Right renal pelvis (tissue), 4 donors: ENCODE measurements at places on chromosomes 7 and 10.

GRCh38 chr10:103802081-103802480 lies 53.3 kb downstream of the SH3PXD2A start:
- DNase-seq, result no peak

DNA sequence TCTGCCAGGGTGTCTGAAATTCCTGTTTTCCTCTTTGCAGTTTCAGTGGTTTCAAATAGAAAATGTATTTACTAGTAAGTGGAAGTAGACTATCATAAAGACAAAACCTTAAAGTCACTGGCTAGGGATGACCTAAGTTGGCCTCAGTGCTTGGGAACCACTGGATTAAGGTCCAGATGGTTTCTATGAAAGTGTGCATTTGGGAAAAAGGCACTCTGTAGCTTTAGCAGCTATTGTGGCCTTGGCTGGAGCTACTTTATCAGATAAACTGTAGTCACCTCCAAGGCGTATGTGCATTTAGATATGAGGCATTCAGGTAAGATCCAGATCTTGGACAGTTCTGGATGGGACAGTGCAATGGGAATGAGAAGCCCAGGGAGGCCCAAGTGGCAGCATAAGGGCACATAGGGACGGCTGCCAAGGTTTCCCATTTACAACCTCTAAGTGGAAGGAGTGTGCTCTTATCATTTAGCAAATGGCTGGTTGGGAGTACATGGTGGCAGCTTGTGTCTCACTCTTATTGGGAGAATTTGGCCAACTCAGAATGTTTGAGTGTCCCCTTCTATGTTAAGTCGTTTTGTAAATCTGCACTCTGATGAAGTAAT lies 185.6 kb downstream of the LRMDA start:
- no peak for DNase-seq

GRCh38 chr7:108368466-108368865 lies 87.8 kb downstream of the NRCAM start:
- DNase-seq, result no peak

GRCh38 chr7:24152356-24152755 lies 131.6 kb upstream of the NPY start:
- DNase-seq, result no peak

DNA sequence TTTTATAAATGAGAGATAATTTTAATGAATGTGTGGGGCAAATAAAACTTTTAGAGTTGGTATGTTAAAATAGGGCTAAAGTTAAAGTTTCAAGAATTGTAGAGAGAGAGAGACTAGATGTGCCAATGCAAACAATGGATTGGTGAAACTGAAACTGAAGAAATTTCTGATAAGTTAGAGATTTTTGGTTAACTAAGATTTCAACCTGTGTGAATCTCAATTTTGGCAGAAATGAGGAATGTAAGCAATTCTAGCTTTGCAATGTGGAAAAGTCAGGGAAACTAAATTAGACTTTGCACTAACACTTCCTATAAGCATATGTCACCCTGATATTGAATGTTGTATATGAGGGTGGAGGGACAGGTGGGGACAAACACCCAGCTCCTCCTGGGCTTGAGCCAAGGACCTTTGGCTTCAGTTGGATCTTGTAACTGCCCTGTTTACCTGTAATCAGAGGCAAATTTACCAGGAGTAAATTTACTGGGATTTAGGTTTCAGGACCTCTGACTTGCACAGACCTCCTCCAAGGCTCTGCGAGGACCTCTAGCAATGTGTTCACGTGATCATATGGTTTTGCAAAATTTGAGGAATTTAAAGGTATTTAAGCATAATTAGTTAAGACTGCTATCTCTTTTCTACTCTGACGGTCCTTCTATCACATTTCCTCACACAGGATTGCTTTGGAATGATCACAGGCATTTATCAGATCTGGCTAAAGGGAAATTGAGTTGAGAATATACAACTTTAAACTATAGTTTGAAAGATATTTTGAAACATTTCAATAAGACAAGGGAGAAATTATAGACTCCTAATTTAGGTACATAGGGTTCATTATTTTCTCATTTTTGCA lies 33.1 kb upstream of the RPA3 start:
- no peak for DNase-seq

DNA sequence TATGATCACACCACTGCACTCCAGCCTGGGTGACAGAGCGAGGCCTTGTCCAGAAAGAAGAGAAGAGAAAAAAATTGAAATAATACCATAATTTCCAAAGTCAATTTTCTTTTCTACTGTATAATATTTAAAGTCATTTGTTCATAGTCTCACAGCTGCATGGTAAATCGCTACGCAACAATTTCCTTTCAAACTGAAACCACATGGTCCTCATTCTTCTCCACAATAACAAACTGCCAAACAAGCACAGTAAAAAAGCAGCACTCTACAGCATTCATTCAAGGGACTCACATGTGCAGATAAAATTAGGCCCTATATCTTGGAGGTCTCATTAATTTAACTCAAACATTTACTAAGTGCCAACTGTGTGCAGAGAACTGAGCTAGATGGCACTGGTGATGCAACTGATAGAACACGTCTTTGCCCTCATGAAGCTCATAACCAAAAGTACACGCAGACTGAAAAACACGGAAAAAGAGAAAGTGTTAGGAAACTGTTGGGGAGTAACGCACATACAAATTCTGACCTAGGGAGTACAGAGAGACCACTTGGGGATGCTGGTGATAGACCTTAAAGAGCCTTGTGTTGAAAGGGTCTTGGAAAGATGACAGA lies 68.4 kb upstream of the SRRM3 start:
- no peak for DNase-seq

DNA sequence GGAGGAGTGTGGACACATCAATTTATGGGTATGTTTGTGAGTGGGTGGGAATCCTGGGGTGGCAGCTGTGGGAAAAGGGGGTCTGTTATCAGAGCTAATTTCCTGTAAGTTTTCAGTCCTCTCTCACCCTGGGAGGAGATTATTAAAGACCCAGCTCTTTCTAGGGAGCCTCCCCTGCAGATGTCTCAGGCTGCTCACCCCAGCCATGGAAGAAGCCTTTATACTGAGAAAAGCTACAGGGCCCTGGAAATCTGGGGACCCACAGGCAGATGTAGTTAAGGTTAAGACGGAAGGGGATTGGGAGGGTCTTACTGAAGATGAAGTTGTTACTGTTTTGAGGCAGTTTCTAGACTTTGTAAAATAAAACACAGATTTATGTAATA lies 4.6 kb downstream of the ZNF680 start:
- no peak for DNase-seq

DNA sequence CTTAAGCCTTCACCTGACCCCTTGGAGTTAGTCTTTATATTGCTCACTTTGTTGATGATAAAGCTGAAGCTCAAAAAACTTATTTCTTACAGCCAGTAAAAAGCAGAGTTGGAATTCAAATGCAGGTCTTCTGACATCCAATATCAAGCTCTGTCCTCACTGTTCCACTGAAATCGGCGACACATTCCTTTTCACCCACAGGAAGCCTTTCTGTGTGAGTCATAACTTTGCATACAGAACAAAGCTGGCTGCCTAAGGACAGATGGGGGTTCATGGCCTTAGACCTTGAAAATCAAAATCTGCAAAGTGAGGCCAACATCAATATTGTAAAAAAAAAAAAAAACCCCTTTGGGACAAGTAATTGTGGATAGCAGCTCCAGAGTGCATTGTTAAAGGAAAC lies 21.8 kb upstream of the AKR1B1 start:
- DNase-seq, result no peak

DNA sequence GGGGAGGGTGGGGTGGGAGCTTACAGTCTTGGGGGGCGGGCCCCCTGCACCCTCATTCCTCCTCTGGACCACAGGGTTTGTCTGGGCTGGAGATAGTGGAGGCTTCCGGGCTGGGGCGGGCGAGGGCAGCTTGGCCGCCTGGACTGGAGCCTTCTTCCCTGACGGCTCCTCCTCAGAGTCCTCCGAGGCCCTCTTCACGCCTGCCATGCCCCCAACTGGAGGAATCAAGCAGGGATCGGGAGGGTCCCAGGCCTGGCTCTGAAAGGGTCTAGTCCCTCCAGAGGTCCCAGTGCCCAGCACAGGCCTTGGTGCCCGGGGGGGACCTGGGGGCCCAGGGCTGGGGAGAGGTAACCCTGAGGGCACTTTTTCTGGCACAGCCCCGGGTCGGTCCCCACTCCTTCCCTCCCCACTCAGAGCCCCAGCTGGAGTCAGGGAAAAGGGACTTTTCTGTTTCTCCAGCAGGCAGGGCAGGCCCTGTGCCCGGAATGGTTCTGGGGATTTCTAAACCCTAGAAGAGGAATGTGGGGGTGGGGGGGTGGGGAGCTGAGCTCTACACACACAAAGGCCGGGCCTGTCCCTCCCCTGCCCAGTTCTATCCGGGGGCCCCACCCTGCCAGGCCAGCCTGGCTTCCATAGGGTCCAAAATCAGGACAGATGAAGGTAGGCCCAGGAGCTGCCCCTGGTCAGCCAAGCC lies 11.6 kb downstream of the MICALL2 start:
- DNase-seq, result no peak

DNA sequence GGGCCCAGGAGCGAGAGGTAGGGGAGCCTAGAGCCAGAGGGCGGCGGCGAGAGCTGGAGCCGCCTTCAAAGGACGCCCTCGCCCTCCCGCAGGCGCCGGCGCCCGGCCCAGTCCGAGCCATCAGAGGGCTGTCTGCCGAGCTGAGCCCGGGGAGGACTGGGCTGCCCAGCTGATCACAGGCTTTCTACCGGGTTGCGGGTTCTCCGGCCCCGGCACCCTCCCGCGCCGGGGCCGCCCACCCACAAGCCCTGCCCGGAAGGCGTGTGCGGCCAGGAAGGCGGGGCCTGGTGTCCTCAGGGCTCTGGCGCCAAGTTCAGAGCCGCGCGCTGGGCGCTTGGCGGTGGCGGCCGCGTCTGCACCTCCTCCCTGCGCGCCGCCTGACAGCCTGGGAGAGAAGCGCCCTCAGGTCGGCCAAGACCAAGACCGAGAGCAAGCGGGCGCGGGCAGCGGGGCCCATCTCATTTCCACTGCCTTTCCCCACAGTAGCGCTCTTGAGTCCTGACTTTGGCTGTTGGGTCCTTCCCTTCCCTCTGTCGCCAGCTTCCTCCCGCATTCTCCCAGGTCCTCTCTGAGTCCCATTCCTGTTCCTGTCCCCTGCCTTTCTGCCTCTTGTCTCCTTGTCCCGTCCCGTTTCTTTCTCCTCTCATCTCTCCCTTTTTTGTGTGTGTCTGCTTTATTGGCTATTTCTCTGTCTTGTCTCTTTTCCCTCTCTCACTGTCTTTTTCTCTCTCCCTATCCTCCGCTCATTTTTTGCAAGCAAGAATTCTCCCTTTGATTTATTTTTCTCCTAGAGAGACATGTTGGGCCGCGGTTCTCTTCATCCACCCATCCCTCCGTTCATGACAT lies 60.6 kb upstream of the MSMB start:
- peak; percentile 44 for DNase-seq

DNA sequence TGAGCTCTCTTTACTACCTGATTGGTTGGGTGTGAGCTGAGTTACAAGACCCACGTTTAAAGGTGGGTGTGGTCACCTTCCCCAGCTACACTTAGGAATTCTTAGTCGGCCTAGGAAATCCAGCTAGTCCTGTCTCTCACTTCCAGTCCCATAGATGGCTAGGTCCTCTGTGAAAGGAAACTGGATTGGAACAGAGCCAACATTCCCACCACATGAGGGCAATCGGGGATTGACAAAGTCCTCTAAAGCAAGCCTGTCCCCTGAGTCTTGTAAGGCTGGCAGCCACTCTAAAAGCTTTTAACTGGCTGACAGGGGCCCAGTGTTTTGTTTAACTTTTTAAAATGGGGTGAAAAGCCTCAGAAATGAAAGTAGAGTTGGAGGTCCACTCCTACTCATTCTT lies 15.1 kb upstream of the CROT start:
- DNase-seq, result no peak
